ENCODE measurements at places on chromosomes 2 and 18.
A peak's percentile ranks its signal among the peaks of the same experiment; 100 is the strongest.

GRCh38 chr2:232018181-232018580 is 56.7 kb downstream of the DIS3L2 start:
- no peak for DNase-seq

GRCh38 chr2:236577481-236578410 is 8.1 kb downstream of the ACKR3 start:
- DNase-seq: no peak

GRCh38 chr2:43897492-43897891 is 58.7 kb downstream of the ABCG8 start:
- no peak for DNase-seq

- DNase-seq: no peak
Measured at GRCh38 chr2:163563336-163563735, 172.5 kb downstream of the FIGN start.

DNA sequence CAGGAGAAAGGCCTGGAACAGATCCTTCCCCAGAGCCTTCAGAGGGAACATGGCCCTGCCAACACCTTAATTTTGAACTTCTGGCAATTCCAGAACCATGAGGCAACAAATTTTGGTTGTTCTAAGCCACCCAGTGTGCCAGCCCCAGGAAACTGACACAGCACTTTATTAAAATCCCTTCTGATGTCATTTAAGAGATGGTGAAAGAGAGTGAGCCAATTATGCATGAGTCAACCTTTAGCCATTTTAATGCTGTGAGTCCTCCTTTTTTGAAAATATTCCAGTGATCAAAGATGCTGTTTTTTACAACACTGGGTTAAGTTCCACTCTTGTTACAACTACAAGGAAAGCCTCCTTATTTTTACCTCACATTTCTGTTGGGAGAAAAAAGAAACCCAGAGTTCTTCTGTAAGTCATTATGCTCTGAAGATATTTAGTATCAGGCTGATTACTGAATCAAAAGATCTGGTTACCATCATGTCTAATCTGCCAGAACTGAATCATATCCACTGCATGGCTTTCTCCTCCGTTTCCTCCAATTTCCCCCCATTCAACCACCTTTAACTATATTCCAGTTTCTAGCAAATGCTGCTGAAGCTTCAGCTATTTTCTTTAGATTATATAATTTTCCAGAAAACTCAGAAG is 235.4 kb downstream of the TXNL1 start:
- DNase-seq: peak; percentile 93

- DNase-seq: no peak
Measured at GRCh38 chr2:174005801-174006419, 40.7 kb upstream of the SP3 start.

DNA sequence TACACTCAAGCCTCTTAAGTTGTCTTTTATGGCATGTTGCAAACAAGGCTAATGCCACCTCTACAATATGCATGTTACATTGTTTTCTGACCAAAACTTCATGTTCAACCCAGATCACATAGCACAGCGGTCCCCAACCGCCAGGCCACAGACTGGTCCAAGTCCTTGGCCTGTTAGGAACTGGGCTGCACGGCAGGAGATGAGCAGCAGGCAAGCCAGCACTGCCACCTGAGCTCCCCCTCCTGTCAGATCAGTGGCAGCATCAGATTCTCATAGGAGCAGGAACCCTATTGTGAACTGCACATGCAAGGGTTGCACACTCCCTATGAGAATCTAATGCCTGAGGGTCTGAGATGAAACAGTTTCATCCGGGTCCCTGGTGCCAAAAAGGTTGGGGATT is 324.8 kb upstream of the CHAC2 start:
- no peak for DNase-seq

GRCh38 chr2:224038049-224038829 is 847 bp downstream of the SERPINE2 start:
- DNase-seq: peak; percentile 24

- DNase-seq: no peak
Measured at GRCh38 chr2:158021226-158021625, 80.5 kb upstream of the UPP2 start.

DNA sequence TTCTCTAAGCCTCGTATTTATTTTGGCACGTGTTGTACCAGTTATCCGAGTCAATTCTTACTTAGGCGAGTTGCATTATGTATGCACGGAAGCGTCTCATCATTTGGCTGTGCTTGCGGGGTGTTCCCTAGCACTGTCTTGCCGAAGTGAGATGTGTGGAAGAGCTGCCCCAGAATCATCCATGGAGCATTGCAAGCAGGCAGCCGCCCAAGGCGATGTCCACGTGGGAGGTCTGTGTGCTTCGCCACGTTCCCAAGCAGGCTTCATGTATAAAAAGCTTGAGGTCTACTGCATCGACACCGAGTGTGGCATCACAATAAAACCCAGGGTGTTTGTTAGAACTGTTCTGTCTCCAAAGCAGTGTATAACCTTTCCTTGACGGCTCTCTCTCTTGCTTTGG is 849.9 kb downstream of the DCDC2C start:
- no peak for DNase-seq

GRCh38 chr18:49400398-49401072 is 59.9 kb downstream of the DYM start:
- no peak for DNase-seq

- no peak for DNase-seq
Measured at GRCh38 chr2:5111581-5111980, 580.6 kb upstream of the SOX11 start.

DNA sequence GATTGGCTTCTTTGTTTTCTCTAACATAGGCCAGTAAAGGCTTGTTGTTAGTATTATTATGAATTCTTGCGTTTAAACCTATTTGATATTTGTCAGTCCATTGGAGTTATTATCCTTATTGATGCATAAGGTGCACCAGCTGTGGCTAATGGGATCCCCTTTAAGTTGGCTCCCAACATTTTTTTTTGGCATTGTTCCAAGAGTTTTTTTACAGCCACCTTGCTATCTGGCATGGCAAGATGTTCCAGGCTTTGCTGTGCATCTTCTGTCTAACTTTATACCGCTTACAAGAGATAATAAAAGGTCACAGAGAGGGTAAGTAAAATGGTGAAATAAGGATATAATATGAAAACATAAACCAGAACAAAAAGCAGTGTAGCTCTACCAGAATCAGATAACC is 157.5 kb upstream of the TACR1 start:
- no peak for DNase-seq

GRCh38 chr2:239274391-239275043 is 126.3 kb downstream of the HDAC4 start:
- peak; percentile 80 for DNase-seq

DNA sequence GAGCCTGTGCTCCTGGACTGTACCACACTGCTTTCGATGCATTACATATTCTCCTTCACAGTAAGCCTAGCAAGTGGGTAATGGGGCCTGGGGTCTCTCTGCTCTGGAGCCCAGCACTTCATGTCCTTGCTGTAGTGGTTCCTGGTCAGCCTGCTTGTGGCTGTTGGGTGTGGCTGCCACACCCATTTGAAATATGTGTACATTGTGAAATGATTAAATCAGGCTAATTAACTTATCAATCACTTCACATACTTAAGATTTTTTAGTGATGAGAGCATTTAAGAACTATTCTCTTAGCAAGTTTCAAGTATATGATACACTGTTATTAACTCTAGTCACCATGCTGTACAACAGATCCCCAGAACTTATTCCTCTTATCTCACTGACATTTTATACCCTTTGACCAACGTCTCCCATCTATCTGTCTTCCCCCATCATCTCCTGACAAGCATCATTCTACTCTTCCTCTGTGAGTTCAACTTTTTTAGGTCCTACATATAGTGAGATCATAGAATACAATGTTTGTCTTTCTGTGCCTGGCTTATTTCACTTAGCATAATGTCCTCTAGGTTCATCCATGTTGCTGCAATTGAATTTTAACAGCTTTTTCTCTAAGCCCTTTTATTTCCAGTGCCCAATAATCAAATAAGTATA is 92.1 kb downstream of the LYPD6 start:
- DNase-seq: peak; percentile 67

DNA sequence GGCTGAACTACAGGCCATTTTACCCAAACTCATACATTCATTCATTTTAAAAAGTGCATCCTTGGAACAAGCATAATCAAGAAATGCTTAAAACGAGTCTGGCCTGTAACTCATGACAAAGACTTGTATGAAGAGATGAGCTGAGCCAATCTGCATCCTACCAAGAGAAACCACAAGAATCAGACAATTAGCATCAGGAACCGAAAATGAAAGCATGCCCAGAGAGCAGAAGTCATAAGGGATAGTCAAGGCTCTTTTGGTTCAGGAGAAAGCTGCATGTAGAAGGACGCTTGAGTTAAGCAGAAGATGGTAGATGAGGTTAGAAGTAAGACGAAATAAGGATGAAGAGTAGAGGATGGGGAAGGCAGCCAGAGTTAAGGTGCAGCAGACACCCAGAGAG is 137.0 kb upstream of the CTNNA2 start:
- no peak for DNase-seq

GRCh38 chr18:12765126-12765525 is 62.3 kb downstream of the PSMG2 start:
- no peak for DNase-seq

DNA sequence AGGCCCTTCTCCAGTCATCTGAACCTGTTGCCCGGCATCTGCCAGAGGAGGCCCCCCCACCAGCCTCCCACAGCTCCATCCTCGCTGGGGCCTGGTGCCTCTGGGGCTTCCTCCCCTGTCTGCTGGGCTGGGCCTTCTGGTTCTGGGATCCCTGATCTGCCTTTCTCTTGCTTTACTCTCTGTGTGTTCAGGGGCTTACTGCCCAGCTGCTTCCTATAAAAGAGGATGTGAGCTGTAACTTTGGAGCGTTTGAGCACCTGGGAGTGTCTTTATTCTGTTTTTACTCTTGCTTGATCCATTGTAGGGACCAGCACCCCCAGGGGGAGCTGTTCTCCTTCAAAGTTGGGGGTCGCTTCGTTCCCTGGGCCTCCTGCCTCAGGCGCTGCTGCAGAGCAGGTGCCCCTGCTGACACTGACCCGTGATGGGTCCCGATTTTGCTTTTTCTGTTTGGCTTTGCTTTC is 23.1 kb upstream of the FAHD2A start:
- DNase-seq: no peak

DNA sequence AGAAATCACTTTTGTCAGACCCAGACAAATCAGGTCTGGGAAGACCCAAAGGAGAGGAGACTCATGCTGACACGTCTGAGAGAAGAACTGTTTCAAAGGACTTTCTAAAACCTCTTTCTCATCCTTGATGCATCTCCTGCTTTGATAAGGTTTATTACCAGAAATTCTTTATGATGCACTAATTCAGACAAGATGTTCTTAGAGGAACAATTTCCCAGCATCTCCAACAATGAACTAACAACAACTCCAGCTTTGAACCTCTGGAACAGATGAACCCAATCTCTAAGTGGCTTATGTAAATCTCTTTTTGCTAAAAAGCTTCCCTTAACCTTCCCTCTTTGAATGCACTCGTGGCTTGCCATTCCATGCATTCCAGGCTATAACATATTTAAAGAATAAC is 15.9 kb upstream of the SERPINB11 start:
- DNase-seq: peak; percentile 36

GRCh38 chr2:145339646-145340045 is 819.7 kb upstream of the ZEB2 start:
- DNase-seq: no peak

DNA sequence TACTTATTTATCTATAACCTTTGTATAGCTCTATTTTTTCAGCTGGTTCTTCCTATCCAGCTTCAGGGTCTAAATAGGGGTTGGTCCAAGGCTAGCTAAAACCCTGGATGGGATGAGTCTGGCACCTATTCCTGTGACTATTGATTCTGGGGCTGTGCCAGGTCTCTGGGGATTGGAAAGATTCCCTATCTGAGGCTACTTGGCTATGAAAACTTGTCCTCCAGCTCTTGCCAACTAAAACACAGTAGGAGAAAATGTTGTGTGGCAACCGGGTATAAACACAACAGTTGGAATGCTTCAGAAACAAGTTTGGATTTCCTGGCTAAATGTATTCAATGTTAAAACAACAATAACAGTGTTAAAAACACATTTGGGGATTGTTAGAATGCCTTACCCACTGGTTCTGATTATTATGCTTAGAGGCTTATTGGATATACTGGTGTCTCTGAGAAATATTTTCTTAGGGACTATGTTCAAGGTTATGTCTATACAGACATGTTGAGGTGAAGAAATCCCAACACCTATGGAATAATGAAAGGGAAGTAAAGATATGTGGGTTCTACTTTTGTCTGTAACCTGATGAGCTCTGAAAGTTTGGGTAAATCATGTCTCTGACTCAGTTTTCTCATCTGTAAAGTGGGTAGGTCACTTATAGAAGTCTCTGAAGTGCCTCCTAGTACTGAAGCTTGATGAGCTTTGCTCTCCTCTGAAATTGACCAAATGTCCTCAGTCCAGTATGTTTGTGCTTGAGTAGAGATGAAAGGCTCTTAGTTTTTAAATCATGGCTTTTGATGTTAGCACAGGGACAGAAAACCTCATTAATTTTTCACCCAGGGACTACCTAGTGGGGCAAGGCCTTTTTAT is 460.7 kb downstream of the MTX2 start:
- DNase-seq: peak; percentile 65

DNA sequence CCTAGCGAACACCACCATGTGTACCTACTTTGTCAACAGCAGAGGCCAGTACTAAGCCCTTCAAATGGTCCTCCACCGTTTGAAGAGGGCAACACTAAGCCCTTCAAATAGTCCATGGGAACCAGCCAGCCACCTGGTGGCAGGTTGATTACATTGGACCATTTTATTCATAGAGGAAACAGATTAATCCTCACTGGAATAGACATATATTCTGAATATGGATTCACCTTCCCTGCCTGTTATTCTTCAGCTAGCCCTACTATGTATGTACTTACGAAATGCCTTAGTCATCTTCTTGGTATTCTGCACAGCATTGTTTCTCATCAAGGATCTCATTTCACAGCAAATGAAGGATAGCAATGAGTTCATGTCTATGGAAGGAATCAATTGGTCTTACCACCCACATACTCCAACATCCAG is 10.0 kb upstream of the ZNF396 start:
- peak; percentile 24 for DNase-seq

GRCh38 chr2:48545244-48545643 is 15.3 kb downstream of the STON1 start:
- DNase-seq: peak; percentile 61

DNA sequence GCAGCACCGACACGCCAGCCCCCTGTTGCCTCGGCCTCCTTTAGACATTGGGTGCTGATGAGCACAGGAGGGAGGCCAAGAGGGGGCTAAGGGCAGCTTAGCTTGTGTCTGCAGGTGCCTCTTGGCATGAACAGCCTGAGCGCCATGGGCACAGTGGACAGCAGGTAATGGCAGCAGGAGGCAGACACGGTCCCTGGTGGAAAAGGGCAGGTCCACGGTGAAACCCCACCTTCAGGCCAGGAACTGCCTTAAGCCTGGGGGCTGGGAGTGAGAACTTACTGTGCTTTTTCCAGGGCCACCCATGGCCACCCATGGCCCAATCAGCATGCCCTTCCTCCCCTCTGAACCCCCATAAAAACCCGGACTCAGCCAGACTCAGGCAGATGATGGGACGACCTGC is 633.4 kb upstream of the TMEFF2 start:
- no peak for DNase-seq

GRCh38 chr2:235803028-235803427 is 309.2 kb downstream of the AGAP1 start:
- peak; percentile 8 for DNase-seq

All from fibroblast of skin of abdomen (primary cell).